ENCODE measurements at places on chromosomes 3 and 15.
A peak's percentile ranks its signal among the peaks of the same experiment; 100 is the strongest.

GRCh38 chr3:159340877-159341500 is 539.1 kb downstream of the MFSD1 start:
- no peak for DNase-seq

DNA sequence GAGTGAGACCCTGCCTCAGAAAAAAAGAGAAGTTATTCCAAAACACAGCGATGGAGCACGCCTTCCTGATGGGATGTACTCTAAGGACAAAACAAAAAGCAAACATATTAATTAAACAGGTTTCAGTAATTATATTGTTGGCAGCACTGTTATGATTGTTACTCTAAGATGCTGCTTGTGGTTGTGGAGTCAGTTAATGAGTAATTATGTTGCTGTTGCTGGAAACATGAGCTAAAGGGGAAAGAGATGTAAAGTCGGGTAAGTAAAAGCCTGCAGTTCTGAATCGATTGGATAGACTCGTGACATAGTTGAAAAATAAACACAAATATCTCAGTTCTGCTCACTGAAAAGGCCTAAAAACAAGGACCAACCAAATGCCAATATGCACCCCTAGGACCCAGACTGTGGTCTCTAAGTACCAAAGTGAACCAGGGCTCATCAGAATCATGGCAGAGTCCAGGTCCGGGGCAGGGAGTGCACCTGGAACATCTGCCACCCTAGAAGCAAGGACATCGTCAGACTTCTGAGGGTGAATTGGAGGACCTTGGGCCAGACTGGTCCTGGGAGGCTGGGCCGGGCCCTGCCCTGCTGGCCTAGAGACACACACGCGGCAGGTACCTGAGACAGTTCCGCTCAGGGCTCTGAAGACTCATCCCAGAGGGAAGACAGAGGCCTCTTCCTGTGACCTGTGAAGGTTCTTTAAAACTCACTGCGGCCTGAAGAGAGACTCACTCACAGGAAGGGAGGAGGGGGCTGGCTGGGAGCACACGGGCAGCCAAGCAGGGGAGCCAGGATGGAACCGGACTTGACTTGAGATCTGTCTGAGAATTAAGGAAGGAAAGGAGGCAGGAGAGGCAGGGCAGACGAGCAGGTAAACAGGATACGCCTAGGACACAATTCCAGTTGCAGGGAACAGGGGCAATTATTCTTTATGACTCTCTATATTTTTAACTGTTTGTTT is 140.5 kb downstream of the LRRK1 start:
- no peak for DNase-seq

- DNase-seq: no peak
Observed at GRCh38 chr15:83292317-83292716, 7.9 kb upstream of the BNC1 start.

DNA sequence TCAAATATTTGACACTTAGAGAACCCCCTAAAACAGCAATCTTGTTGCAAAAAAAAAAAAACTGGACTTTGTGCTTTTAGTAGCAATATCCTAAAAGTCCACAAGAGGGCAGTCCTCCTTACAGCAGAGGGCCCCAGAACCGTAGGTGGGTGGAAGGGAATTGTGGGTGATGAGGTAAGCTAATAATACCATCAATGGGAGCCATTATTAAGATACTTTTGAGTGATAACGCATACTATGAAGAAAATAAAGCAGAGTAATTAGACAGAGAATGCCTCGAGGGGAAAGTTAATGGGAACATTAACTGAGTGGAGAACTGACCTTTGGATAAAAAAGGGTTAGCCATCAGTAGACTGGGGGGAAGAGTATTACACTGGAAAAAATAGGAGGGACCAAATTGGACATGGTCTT is 229.9 kb downstream of the THRB start:
- peak; percentile 50 for DNase-seq

- DNase-seq: no peak
Observed at GRCh38 chr3:50266017-50266416, 2.9 kb upstream of the SEMA3B start.

DNA sequence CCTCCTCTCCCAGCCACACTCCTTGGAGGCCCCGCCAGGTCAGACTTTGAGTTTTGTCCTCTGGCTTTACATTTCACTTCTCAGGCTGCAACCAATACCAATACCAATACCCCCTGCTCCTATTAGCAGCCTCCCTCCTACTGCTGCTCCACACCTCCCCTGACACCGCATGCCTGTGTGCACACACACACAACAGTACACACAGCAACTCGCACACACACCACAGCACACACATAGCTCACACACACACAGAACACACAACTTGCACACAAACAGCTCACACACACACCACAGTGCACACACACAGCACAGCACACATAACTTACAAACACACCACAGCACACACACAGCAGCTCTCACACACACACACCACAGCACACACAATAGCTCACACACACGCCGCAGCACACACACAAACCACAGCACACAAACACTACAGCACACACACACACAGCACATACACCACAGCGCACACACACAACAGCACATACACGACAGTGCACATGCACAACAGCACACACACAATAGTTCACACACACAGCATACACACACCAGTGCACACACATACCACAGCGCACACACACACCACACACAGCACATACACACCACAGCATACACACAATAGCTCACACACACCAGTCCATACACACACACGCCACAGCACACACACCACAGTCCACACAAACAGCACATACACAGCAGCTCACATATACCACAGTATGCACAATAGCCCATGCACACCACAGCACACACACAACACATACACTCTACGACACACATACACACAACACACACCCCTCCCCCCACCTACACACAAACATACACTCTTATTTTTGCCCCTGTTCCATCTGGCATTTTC is 204.7 kb downstream of the UACA start:
- no peak for DNase-seq

- DNase-seq: no peak
Observed at GRCh38 chr3:69143612-69144011, 21.2 kb upstream of the LMOD3 start.

GRCh38 chr3:134619301-134619615 is 31.6 kb downstream of the KY start:
- DNase-seq: no peak

DNA sequence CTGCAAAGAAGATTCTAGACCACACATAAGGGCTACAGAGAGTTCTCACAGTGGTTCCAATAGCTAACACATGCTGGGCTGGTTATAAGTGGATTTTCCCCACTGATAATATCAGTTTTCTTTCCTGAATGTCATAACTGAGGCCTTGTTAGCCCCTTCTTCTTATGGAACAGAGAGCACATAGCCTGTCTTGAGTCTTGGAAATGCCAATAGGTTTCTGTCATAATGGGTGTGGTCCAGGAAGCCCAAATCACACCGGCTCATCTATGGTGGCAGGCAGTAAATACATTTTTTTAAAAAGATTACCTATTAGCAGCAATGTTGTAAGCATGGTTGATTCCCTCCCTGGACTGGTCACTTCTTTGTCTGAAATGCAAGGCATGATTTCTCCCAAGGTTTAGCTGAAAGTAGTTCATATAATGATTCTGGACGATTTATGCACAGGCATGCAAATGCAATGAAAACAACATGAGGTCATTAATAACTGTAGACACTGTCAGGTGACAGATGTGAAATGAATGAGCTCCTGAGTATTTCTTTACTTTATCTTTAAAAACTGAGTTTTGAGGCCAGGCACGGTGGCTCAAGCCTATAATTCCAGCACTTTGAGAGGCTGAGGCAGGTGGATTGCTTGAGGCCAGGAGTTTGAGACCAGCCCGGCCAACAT is 67.2 kb upstream of the ATP2C1 start:
- no peak for DNase-seq

DNA sequence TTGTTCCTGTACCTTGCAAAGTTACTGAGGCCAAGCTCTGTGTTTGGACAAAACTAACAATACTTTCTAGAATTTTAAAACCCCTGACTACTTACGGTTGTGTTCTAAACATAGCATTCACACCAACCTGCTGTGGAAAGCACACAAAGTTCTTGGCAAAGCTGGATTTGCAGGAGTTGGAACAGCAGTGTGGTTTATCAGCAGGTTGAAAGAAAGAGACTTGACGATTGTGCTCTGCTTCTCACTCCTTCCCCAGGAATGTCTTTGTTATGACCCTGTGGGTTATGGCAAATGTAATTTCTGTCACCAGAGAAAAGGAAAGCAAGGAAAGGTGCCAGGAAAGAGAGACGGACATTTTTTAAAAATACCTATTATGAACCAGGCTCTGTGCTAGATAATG is 165.5 kb upstream of the TGFBR2 start:
- no peak for DNase-seq

- no peak for DNase-seq
Observed at GRCh38 chr3:174337227-174337626, 521.9 kb upstream of the NAALADL2 start.

- DNase-seq: no peak
Observed at GRCh38 chr3:41308119-41308518, 108.8 kb downstream of the CTNNB1 start.

DNA sequence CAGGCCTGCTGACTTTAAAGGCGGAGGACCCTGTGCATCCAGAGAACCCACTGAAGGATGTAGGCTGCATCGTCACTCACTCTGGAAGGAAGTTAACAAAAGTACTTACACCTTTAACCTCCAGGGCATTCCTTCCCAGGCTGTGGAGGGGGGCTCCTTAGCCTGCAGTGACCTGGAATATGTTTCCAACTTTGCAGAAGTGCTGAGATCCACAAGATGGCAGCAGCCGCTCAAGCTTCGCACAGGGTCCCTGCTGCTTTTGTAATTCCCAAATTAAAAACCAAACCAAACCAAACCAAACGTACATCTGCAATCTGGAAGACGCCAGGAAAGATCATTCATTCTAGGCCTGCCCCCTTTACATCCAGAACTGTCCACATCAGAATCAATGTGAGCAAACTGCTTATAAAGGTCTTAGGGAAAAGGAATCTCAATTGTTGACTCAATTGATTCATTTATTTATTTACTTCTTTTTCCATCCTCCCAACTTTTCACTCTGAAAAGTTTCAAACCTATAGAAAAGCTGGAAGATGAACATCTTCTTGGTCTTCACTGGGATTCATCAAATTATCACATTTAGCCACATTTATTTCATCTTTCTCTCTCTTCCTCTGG is 70.5 kb upstream of the KLHL25 start:
- DNase-seq: peak; percentile 89

- DNase-seq: no peak
Observed at GRCh38 chr15:80274554-80274953, 22.5 kb upstream of the CTXND1 start.

GRCh38 chr3:167829071-167829470 is 93.5 kb downstream of the SERPINI1 start:
- no peak for DNase-seq

- DNase-seq: no peak
Observed at GRCh38 chr3:163951397-163951987, 1126.8 kb downstream of the SI start.

DNA sequence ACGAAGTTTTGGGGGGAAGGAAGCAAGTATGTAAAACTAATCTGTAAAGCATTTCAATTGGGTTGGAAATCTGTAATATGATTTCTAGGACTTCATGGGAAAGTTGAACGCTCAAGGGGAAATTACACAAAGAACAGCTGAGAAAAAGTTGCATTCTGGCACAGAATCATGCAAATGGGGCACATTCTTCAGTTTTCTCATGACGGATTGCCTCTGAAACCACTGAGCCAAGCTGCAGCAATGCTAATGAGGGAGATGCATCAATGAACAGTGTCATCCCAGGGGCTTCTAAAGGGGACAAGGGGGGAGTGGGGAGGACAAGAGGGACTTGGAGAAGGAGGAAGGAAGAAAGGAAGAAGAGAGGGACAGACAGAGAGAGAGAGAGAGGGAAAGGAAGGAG is 291.4 kb upstream of the ATP11B start:
- no peak for DNase-seq
